ENCODE measurements at places on chromosomes 12 and 14. TPM values are rescaled to one million over a fixed set of nuclear protein-coding genes. Genes with fewer than 3 reads are reported as not detected.

- DNase-seq = no peak
Measured at GRCh38 chr12:4220536-4221257, 52.9 kb upstream of the CCND2 start.

GRCh38 chr14:93112891-93113677 is 2.6 kb downstream of the ITPK1 start:
- DNase-seq = peak; percentile 82

Gene PPFIBP1
- 15.0 TPM for total RNA-seq

Gene RHEBL1
- 3.0 TPM for total RNA-seq

- DNase-seq = no peak
Measured at GRCh38 chr14:94103554-94104150, 6.9 kb upstream of the IFI27 start.

DNA sequence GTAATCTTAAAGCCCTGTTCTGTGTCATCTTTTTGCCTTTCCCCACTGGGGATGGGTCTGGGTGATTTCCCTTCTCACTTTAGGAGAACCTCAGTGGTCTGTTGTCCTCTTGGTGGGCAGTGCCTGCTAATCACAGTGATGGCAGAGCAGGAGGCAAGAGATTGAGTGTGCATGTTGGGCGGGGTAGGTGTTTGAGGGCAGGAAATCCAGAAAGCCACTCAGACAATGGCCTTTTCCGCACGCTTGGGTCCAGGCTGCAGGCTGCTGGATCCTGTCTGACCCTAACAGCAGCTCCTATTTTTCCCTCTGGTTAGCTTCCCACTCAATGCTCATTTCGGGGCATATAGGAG is 13.7 kb upstream of the ITGA5 start:
- no peak for DNase-seq

DNA sequence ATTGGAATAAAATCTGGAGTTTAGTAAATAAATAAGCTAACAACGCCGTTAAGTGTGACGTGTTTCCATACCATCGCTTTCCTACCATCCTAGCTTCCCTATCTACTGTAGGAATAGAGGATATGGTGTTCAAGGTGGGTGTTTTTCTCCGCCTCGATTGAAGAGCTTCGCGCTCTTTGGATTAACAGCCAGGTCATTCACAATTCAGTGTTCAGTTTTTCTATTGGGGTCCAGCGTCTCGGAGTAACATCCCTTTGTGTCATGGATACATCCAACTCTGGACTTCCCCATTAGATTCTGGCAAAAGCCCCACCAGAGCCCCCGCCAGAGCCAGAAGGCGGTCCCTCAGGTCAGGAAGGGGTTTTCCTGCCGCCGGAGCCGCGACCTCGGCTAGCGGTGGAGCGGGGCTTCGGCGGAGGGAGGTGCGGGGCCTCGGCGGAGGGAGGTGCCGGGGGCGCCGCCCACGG is 1.2 kb upstream of the SRGAP1 start:
- DNase-seq = no peak

Gene KIF5A
- 0.56 TPM for total RNA-seq

DNA sequence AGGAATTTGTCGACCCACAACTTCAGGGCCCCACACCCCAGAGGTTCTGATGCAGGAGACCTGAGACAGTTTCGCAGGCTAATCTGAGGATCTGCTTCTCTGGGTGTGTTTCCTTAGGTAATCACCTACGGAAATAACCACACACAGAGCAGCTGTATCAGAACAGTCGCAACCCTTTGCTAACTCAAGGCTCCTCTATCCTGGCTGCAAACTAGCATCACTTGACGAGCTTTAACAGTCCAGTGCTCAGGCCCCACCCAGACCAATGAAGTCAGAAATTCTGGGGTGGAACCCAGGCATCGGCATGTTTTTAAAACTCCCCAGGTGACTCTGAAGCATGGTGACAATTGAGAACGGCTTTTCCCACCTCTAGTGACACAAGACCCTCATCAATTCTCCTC is 20.7 kb downstream of the SLC7A7 start:
- DNase-seq = peak; percentile 81

DNA sequence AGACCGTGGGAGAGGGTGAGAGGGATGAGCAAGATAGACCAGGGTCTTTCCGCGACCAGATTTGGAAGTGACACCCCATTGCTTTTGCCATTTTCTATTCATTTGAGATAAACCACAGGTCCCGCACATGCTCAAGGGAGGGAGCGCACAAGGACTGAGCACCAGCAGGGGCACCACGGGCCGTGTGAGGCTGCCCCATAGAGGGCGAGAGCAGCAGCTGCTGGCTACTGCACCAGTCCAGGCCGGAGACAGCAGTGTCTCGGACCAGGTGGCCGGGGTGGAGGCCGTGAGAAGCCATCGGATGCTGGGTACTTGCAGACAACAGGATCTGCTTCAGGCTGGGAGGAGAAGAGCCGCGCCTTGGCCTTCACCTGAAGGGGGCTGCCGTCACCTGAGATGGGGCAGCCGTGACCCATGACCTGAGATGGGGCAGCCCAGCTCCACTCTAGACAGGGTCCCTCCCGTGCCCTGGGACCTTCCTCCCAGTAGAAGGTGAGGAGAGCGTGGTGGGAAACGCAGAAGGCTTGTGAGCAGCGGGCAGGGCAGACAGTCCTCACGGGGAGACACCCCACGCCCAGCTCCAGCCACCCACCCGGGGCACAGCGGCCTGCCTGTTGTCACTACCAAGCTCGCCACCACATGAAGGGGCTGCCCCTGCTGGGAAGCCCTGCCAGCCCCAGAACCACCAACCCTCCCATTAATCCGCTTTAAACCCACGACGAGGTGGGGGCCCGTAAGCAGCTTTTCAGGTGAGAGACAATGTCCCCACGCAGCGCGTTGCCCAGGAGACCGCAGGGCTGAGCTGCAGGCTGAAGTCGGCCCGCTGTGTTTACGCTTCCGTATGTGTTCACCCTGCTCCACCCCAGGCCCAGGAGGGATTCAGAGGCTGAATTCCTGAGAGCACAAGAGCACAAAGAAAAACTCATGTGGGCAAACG is 61.7 kb upstream of the FBRSL1 start:
- DNase-seq = peak; percentile 61

Gene TAS2R7
- not detected for total RNA-seq

- no peak for DNase-seq
Measured at GRCh38 chr12:120474616-120474960, 5.0 kb upstream of the SRSF9 start.

GRCh38 chr14:100539003-100539660 is 48.1 kb downstream of the BEGAIN start:
- no peak for DNase-seq

Gene OTOGL
- not detected for total RNA-seq

- no peak for DNase-seq
Measured at GRCh38 chr12:612886-613285, 50.4 kb downstream of the NINJ2 start.

- no peak for DNase-seq
Measured at GRCh38 chr12:31325524-31325875, 450 bp downstream of the SINHCAF start.

- no peak for DNase-seq
Measured at GRCh38 chr14:39812532-39813320, 380.5 kb upstream of the FBXO33 start.

DNA sequence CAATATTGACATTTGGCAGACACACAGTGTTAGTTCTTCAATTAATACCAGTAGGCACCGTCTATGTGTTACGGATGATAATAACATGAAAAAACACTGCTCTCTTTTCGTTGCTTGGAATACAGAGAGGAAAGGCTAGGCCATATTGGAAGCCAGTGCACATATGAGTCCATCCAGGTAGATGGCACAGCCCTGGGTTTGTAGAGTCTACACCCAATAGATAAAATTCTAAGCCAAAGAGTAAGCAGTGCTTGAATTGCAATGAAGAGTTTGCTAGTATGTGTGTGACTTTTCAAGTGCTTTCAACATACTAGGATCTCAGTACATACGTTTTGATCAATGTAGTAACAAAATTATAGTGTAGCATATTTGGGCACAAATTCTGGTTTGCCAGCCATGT is 243.3 kb upstream of the AVPR1A start:
- DNase-seq = no peak

DNA sequence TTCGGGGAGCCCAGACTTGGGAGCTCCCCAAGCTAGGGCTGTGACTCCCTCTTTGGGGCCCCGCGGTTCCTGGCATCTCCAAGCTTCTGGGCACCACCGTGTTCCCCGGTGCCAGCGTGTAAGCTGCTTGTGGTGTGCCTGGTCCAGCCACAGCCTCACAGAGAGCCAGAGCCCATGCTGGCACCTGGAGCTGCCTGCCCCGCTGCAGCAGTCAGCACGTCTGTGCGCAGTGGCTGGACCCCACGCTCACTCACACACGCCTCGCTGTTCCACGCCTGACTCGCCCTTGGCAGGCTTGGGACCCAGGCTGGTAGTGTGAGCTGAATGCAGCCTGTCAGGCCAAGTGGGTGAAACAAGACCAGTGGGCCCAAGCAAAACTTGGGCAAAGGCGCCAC is 34.5 kb downstream of the APAF1 start:
- no peak for DNase-seq

GRCh38 chr12:4287325-4288211 is 14.0 kb downstream of the CCND2 start:
- no peak for DNase-seq

DNA sequence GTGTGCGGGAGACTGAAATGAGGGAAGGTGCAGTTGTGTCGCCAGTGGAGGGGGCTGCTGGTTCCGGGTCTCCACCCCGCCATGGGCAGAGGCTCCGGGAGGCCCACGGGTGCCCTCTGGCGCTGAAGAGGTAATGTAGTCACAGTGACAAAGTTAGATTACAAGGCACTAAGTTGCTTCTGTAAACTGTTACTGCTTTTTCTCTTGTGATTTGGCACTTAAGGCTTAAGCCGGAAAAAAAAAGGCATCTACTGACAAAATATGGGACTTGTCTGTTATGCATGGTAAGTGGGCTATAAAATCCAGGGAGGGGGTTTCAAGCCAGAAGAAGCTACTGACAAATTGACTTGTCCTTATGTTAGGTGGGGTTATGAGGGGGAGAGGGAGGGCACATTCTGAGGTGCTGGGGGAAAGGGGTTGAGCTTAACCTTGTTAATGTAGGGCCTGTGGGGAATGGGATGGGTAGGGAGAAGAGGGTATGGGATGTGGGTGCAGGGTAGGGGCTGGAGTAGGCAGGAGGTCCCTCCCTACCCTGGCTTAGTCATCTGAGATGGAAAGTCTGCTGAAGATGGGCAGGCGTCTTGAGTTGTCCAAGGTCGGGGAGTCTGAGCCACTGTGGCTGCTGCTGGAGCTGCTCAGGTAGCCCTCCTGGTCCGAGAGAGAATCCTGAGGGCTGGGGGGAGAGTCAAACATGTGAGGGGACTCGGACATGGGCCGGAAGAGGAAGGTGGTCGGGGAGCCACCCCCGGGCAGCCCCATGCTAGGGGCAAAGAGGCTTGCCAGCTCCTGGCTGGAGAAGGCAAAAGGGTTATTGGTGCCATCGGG is 3.7 kb downstream of the ZFP36L1 start:
- DNase-seq = peak; percentile 88

Measured in B cell (primary cell).